ENCODE measurements at places on chromosomes 3 and 15.

- no peak for DNase-seq
Observed at GRCh38 chr3:171430530-171430929, 29.7 kb downstream of the TNIK start.

- DNase-seq, result no peak
Observed at GRCh38 chr3:184238246-184238818, 8.9 kb downstream of the VWA5B2 start.

GRCh38 chr3:66497288-66497984, 3.4 kb downstream of the LRIG1 start:
- peak; percentile 43 for DNase-seq

GRCh38 chr3:124791639-124792151, 61.4 kb downstream of the UMPS start:
- no peak for DNase-seq

- DNase-seq, result no peak
Observed at GRCh38 chr3:194352667-194353246, 1.6 kb upstream of the CPN2 start.

DNA sequence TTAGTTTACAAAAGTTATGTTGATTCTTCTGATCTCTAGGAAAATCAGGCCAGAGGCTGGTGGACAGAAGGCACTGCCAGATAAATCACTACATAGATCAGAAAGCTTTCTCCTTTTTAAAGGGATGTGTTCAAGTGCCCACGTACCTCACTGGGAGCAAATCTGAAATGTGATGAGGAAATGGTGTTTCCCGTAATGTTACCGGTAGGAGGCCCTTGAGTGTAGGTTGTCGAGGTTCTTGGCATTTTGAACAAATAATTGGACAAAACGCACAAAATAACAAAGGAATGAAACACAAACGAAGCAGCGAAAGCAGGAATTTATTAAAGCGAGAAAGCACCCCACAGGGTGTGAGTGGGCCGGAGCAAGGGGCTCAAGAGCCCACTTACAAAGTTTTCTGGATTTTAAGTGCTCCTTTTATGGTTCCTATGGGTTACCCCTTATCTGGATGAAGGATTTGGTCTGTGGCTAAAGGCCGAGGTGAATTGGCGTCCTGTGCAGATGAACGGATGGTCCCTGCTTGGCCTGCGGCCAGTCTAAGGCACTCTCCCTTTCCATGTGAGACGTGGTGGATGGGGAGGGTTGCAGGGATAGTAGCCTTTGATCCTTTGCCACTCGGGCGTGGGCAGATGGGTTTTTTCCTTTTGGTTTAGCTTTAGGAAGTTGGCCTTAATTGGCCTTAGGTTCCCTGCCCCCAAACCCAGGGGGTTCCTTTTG, 1.0 kb downstream of the SNX1 start:
- no peak for DNase-seq

- DNase-seq, result no peak
Observed at GRCh38 chr3:186073641-186074040, 35.2 kb downstream of the ETV5 start.

- DNase-seq, result peak; percentile 90
Observed at GRCh38 chr15:69713726-69714559, 261.3 kb downstream of the RPLP1 start.

DNA sequence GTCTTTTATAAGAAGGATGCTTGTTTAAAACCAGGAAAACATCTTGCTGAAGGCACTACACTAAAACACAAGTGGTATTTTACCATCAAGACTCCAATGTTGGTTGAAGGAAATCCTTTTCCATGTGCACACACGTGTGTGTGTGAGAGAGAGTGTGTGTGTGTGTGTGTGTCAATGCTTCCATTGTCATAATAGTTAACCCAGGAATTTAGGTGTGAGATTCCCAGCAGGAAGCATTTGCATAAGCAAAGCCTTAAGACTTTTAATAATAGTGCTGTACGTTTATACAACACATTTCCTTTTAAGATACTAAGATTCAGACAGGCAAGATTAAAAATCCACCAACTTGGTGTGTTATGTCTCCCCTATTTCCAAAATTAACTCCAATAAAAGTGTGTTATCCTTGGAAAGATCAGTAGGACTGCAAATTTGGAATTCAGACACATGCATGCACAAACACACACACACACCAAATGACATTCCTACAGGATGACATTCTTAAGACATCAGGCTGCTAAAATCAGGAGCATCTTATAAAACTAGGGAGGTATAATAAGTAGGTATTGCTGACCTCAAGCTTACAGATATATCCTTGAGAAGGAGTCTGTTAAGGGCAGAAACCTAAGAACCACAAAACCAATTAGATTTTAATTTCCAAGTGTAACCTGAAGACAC, 18.3 kb downstream of the LMCD1 start:
- DNase-seq, result no peak

- DNase-seq, result no peak
Observed at GRCh38 chr15:71548401-71548807, 261.9 kb upstream of the NR2E3 start.

DNA sequence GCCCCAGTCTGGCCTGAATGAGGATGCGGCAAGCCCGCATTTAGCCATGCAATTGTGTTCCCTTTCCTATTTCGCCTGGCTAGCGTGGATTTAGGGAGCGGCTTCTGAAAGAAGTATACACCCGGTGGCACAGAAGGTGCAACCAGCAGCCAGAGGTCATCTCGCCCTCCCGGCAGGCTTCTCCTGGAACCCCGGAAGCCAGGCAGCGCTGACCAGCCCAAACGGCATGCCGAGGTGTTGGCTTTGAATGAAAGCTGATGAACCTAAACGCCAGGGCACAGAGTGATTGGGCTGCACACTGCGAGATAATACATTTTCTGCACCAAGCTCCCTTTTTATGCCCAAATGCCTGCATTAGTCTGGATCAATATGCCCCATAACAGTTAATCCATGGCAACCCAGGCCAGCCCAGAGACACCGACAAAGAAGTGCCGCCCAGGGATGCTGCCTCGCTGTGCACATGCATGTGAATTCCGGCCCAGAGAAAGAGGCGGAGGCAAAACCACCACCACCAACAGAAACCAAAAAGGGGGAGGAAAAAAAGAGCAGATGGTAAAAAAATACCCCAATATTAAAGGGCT, 1.4 kb downstream of the SRGAP3 start:
- DNase-seq, result no peak

DNA sequence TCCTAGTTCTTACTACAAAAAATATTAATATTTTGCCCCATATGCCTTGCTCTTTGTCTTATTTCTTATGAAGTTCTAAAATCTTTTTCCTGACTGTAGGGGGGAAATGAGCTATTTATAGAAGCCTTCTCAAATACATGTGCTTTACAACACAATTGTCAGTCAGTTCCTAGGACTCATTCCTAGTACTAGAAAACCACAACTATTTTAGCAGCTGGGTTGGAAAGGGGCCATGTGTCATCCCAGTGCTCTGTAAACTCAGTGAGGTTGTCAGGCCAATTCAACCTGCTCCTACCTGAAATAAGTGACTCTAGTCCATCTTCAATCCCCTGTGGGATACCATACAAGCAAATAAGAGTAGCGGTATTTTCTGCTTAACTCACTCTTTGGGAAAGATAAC, 153.8 kb downstream of the ULK4 start:
- no peak for DNase-seq

- no peak for DNase-seq
Observed at GRCh38 chr3:33823821-33824220, 25.4 kb downstream of the PDCD6IP start.

GRCh38 chr3:30286007-30286669, 320.3 kb upstream of the TGFBR2 start:
- DNase-seq, result no peak

DNA sequence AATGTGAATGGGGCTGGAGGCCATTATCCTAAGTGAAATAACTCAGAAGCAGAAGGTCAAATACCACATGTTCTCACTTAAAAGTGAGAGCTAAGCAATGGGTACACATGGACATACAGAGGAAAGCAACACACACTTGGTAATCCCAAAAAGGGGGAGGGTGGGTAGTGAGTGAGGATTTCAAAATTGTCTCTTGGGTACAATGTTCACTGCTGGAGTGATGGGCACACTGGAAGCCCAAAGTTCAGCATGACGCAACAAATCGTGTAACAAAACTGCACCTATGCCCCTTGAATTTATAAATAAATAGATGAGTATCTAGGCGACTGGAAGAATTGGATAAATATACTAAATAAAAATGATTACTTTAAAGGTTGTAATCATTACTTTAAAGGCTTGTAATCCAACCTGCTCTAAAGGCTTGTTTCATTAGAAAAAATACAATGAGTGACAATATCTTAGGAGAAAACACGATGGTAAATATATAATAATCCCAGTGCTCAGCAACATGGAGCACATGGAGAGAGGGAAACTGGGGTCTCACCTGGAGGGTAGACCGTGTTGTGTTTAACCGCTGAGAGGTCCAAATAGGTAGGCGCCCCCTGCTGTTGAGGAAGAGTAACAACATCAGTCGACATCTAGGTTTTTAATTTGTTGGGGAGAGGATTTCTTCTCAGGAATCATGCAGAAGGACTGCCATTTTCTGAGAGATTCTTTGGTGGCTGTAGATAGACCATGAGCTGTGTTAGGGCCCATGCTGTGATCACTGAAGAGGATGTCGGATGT, 78.5 kb upstream of the ROBO1 start:
- no peak for DNase-seq

DNA sequence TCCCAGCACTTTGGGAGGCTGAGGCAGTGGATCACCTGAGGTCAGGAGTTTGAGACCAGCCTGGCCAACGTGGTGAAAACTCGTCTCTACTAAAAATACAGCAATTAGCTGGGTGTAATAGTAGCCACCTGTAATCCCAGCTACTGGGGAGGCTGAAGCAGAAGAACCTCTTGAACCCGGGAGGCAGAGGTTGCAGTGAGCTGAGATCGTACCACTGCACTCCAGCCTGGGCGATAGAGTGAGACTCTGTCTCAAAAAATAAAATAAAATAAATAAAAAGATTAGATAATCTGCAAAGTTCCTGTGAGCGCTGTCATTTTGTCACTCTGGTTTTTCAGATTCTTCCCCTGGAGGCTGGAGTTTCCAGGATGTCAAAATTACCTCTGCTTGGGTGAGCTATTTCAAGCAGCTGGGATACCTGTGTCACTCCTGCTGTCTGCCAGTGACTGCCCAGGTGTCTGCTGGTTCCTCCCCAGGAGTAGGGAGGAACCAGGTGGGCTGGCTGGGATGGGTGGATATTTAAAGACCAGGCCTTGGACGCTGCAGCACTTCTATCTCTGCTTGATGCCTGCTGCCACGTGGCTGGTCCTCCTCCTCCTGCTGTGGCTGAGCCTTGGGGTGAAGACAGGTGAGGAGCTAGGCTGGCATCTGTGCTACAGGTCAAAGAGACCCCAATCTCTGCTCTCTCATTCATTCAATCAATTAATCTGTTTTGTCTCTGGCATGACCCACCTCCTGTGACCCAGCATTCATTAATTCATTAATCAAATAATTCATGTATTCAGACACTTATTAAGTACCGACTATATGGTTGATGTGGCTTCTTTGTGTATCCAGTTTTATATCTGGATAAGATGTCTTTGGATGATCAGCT, 19.5 kb upstream of the MUC20 start:
- no peak for DNase-seq

- no peak for DNase-seq
Observed at GRCh38 chr3:96083610-96084009, 730.8 kb upstream of the EPHA6 start.

- no peak for DNase-seq
Observed at GRCh38 chr3:148006508-148006907, 597.3 kb downstream of the ZIC1 start.

DNA sequence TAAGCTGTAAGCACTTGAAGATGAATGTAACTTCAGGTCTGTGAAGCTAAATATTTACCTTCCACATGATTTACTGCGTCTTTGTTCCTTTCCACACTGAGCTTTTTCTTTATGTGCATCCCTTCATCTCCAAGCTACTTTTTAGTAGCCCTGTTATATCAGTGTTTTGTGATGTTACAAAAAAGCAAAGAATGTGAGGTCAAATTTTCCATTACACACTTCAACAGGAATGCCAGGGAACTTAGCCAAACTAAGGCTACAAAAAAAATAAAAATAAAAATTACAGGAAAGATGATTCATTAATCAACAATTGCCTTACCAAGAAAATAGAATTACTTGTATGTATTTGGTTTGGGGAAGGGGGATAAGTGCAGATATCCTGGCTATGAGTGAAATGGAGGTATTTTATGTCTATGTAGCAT, 73.0 kb downstream of the FILIP1L start:
- DNase-seq, result no peak

DNA sequence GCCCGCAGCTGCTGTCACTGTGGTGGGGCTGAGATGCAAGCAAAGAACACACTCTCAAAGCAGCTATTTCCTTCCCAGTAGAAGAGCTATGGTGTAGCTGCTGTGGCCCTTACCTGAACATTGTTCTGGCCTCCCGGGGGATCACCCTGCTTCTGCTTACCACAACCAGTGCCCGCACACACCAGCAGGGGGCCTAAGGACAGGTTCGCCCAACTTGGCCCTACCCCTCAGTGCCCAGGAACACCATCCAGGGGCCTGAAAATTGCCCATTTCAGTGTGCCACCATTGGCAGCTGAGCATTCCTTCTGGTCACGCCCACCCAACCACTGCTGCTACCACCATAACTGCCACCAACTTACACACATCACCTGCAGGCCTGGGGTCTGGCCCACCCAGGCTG, 113.0 kb downstream of the TP63 start:
- DNase-seq, result no peak

DNA sequence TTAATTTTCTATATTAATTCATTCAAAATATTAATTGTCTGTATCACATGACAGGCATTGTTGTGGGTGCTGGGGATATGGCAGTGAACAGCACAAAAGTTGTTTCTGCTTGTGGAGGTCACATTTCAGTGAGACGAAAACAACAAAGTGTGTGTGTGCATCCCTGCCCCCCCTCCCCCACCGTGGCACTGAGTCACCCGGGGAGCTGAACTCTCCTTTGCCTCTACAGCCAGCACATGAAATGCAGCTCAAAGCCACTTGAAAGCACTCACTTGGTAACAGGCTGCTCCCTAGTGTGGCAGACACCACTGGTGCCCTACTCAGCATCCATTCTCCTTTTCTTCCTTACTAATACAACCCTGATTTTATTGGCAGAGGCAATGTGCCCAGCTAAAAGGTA, 16.9 kb upstream of the SCAMP5 start:
- DNase-seq, result peak; percentile 13

- DNase-seq, result no peak
Observed at GRCh38 chr3:14520149-14520548, 20.0 kb downstream of the GRIP2 start.

GRCh38 chr3:172882563-172882962, 132.0 kb downstream of the ECT2 start:
- no peak for DNase-seq

DNA sequence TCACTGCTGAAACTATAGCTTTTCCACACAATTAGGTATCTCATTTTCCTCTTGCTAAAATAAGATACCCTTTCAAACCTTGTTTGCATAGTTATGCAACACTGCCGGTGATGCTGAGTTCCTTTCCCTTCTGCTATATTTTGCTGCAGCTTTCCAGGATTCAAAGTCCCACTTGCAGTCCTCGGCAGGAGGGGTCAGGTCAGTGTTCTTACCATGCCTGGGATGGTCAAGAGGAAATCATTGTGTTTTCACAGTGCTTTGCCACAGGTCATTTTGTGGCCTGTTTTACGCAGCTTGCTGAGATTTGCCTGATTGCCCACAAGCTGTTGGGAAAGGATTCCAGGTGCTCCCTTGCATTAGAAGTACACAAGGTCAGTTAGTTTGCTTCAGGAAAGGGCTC, 156.9 kb downstream of the B3GALNT1 start:
- DNase-seq, result no peak

Measured in CD4-positive, alpha-beta T cell treated with Interleukin-4 for 4 hours (primary cell).